ENCODE measurements at places on chromosomes 3 and 15.

DNA sequence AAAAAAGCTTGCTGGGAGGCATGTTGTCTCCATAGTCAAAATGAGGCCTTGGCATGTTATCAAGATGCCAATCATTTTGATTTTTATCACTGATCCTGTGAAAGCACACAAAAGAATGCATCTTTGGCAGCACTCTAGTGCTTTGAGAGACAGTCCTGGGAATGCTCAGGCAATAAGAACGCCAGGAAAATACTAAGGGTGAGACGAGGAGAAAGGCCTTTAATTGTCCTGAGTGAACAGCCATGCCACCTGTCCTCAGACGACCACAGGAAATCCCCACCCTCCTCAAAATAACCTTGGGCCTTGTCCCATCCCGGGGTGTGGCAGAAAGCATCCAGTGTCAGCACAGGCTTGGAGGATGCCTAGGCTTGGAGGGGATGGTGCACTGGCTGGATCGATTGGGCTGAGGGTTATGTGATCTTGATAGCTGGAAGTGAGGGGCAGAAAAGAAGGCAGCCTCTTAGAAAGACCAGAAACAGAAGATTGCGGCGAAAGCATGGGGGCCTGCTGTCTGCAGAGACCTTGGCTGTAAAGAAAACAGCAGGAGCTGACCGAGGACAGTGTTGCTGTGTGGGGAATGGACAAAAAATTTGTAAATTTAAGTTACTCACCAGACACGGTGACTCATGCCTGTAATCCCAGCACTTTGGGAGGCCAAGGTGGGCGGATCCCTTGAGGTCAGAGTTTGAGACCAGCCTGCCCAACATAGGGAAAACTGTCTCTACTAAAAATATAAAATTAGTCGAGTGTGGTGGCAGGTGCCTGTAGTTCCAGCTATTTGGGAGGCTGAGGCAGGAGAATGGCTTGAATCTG lies 7.3 kb downstream of the TMEM158 start:
- no peak for DNase-seq

DNA sequence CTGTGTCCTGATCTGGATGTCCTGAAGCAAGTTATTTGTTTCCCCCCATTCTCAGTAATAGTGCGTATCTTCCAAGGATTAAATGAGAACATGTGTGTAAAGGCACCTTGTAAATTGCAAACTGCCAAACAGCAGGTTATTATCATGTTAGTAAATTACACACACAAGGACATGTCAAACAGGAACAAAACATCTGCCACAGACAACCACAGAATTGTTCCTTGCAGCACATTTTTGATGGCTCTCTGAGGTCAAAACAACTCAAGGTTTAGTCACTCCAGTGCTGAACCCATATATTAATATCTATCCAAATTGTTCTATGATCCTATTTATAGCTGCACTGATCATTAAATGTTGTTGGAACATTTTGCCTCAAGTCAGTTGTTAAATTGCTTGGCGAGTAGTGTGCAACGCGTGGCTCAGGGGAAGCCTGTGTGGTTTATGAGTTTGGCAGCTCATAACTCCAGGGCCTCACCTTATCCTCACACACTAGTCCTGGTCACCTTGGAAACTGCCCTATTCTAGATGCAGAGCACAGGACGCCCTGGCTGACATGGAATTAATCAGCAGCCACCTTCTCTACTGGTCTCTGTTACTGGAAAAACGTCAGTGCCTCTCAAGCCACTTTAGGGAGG lies 46.3 kb upstream of the CDV3 start:
- no peak for DNase-seq

DNA sequence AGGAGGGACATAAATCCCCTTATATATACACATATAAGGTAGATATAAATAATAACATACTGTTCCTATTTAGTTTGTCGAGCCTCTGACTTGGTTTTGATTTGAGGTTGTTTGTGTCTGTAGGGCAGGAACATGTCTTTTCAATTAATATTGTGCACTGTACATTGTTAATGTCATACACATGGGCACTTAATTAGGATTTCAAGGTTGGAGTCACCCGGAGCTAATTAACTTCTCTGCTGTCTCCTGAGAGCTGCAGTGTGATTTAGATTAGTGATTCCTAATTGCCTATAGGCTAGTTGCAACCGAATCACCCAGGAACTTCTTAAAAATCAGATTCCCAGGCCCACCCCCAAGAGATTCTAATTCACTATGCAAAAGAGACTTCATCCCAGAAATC lies 50.4 kb upstream of the FILIP1L start:
- no peak for DNase-seq

DNA sequence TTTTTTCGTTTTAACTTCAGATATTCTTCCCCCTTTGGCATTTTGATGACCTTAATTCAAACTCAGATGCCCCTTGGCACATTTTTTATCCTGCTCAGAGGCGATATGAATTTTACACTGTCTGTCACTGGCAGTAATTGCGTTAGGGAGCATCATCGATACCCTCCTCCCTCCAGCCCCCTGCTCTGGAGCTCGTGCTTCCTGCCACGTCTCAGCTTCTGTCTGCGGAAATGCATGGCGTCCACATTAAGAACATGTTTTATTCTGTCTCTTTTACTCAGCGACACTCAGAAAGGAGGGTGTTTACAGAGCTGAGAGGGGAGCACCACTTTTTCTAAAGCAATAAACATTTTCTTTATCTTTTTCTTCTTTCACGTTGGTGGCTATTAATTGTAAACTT lies 254.2 kb downstream of the EBLN2 start:
- DNase-seq = no peak

DNA sequence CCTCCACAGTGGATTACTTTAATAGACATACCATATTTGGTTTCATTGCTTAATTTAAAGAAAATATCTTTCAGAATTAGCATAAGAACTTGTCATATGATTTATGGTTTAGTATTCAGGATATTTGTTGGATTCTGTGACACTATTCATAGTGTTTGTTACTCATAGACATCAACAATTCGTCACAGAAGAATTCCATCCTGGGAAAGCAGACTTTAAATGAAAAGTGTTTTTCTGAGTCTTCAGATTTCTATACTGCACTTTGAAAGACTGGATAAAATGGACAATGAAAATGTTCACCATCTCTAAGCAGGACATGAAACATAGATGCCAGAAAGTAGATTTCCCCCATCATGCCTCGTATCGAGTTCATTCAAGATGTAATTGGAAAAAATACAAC lies 435.6 kb upstream of the ONECUT1 start:
- no peak for DNase-seq

DNA sequence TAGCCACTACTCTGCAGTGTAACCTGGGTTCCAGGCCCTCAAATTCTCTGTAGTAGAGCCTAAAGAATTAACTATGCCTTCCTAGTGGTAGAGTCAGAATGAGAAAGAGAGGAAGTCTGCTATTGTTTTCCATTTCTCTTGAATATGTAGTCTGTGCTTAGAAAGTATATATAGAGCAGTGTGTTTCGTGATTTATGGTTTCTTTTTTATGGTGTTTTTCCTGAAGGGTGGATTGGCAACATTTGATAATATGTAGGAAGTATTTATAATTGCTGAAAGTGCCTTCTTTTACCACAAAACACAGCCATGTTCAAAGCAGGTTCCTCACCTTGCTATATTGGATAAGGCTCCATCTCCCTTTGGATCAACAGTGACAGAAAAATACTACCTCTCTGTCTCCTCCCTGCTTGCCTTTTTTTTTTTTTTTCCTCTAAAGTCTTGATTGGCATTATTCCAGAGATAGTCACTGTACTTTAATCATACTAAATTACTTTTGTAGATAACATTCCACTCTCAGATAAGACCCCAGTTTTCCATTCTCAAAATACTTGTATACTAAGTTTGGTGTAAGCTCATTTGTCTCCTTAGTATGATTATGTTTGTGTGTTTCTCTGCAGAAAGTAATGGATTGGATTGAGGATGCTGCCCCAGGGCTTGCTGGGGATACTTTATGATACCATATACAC lies 47.8 kb downstream of the IQGAP1 start:
- no peak for DNase-seq

GRCh38 chr15:93288728-93289294 lies 199.8 kb upstream of the RGMA start:
- DNase-seq = no peak

GRCh38 chr15:42084465-42085235 lies 9.7 kb downstream of the PLA2G4D start:
- no peak for DNase-seq
